NCI-H460 (cell line): ENCODE measurements at places on chromosomes 5 and 9.

DNA sequence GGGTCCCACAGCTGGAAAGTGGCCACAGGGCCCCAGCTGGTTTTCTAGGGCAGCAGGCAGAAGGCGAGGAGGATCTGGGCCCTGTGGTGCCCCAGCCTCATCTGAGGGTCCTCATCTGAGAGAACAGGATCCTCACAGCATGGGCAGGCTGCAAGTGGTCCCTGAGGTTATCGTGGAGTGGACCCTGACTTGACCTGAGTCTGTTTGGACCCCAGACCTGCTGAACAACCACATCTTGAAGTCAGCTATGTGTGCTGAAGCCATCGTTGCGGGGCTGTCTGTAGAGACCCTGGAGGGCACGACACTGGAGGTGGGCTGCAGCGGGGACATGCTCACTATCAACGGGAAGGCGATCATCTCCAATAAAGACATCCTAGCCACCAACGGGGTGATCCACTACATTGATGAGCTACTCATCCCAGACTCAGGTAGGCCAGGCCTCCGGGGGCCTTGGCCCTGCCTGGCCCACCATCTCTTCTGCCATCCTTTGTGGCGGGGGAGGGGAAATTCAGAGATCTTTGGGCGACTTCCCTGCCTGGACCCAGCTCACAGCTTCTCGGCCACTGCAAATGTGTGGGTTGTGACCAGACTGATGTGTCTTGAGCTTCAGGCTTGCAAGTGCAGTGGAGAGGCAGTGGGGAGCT lies 24.0 kb downstream of the TGFBI start:
- no peak for DNase-seq

DNA sequence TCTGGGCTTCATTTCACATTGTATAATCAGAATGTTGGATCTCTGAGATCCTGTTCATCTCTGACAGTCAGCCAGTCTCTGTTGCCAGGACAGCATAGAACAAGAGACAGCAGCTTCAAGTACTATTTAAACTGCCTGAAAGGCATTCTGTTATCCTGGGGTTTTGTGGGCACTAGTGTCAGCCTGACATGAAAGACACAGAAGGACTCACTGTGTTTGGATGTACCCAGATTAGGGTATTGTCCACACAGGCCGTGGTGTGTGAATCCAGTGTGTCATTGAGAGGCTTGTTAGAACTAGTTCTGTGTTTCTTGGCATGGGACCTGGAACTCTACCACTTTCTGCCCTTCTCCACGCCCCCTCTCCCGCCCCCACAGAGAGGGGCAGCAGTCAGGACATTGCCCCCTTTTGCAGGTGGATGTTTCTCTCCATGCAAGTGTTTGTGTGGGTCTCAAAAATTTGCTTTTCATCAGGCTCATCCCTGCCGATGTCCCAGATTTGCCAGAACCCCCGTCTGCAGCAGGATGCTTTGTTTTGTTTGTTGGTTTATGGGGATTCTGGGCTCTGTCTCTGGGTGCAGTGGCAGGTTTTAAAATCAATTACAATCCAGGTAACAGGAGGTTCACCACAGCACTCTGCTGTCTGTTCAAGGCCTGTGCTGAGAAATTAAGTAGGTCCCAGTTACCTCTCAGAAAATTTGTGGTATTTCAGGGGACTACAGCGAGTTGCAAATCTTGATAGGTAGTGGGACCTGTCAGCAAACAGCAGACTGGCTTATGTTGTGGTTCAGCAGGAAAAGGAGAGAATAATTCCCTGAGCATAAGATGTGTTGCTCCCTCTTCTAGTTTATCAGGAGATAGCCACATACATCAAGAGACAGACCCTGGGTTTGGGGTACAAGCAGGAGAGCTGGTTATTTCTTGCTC lies 144.6 kb downstream of the DOCK2 start:
- DNase-seq: no peak

- no peak for DNase-seq
Observed at GRCh38 chr5:59500014-59500413, 393.5 kb downstream of the PDE4D start.

- no peak for DNase-seq
Observed at GRCh38 chr9:93963969-93964368, 8.8 kb upstream of the BARX1 start.

DNA sequence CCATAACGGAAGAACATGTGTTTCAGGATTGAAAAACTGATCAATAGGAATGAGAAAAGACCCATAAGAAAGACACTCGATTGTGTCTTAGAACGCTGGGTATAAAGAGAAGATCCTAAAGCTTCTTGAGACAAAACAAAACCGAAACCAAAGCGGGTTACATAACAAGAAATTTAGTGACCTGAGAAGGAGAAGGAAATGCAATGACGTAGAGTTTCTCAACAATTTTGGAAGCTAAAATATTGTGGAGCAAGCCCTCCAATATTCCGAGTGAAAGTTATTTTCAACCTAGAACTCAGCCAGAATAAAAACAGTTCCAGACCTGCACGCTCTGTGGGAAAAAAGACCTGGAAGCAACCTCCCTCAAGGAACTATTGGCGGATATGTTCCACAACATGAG lies 81.9 kb upstream of the FREM1 start:
- no peak for DNase-seq

- DNase-seq: peak; percentile 56
Observed at GRCh38 chr9:129624168-129624759, 1.7 kb upstream of the NTMT1 start.

DNA sequence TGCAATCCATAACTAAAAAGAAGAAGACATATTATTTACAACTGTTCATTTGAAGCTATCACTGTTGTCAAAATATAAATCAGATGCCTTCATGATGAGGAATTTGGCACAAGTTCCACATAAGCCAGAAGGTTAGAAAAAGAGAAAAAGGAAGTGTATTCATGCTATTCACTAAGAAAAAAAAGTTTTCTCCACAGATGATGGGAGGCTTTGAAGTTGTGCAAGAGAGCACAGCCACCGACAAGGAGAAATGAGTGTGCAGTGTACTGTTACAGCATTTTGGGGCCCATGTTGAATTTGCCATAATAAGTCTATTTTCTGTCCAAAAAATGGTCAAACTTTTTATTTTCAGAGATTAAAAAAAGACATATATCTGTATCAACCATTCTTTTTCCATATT lies 32.9 kb upstream of the IFNK start:
- no peak for DNase-seq

GRCh38 chr9:107281184-107281583 lies 1.9 kb upstream of the RAD23B start:
- no peak for DNase-seq

DNA sequence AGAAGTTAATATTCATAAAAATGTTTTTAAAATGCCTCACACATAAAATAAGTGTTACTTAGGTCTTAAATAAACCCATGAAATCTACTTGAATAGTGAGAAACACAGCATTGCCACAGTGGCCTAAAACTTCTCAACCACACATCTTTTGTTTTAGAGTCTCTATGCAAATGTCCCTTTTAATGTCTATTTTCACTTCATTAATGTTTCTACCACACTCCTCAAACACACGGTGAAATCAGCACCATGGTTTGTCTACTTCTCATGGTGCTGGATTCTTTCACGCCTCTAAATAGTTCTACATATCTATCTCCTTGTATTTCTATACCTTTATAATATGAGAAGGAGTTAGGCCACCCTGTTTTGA lies 111.2 kb downstream of the EDIL3 start:
- no peak for DNase-seq
